ENCODE measurements at places on chromosomes 7 and 10.

GRCh38 chr7:149873970-149874643 is 338 bp downstream of the ATP6V0E2 start:
- DNase-seq = no peak

DNA sequence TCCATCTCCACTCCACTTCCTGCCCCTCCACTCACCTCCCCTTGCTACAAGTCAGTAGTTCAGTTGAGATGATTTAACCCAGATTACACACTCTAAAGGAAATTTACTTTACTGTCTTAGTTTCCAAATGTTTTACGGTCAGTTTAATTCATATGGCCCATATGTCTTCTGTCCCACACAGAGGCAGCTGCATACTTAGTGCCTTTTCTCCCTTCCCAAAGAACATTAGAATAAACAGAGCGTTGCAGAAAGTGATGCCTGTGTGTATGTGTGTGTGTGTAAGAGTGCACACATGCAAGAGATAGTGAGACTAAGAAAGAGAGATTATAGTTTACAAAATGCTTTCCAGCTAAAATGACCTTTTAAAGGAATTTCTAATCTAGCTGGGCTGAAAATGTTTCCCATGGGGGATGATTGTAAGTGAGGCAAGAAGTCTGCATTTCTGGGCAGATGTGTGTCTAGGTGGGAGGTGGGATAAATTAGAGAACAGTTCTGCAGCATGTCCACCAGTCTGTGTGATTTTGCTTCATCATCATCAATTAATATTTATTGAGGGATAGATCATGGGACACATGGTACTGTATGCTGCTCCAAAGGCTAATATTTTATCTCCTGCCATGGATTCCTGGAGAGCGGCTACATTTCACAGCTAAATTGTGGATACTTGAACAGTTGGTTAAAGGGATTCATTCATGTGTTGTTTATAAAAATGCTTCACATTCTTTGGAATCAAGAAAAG is 81.5 kb downstream of the NXPH1 start:
- no peak for DNase-seq

DNA sequence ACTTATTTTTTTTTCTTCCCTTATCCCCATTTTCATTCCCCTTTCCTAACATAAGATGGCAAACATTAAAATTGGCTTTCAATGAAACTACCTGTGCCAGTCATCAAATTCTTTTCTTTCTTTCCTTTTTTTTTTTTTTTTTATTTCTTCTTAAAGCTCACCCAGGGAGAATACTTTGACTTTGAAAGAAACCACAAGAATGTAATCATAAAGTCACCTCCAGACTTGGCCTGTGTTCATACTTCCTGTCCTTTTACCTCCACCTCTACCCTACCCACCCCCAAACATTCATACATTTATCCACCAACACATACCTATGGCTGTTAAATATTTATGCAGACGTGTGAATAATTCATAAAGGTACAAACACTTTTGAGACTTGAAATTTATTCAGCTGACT is 254.6 kb downstream of the SLC25A13 start:
- DNase-seq = no peak

- no peak for DNase-seq
Measured at GRCh38 chr10:117720931-117721835, 178.6 kb downstream of the EMX2 start.

- DNase-seq = no peak
Measured at GRCh38 chr10:27464993-27465392, 39.1 kb upstream of the RAB18 start.

- no peak for DNase-seq
Measured at GRCh38 chr10:31660300-31660699, 268.3 kb downstream of the ARHGAP12 start.

DNA sequence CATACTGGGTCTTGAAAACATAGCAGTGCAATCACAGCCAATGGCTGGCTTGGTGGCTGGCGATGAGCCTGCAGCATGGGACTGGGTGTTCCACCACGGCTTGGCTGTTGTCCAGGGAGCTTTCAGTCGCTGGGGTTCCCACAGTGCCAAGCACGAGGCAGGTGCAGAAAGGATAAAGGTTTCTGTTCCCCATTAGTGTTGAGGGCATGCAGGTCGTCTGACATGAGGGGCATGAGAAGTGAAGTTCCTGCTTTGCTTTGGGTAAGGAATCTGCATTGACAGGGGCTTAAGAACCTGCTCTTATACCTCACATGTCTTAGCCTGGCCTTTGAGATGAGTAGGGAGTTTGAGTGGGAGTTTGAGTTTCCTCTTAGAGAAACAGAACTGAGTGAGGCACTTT is 9.0 kb upstream of the CFTR start:
- DNase-seq = no peak

DNA sequence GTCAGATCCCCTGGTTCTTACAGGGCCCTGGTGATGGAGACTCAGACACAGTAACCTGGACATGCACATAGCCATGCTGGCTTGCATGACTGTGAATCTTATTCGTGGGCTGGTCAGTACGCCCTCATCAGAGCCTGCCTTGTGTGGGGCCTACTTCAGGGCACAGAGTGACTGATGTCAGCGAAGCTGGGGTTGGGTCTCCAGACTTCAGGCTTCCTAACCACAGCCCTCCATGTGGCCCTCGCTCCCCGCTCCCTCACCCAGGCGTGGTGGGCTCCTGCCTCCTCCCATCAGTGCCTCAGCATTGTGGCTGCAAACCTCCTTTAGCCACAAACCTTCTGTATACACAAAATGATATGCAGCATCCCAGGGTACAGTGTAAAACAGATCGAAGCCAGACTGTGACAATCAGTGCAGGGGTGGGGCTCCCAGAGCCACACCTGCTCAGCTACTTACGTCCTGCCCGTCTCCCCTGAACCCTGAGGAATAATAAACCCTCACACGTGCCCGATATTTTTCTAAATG is 7.1 kb upstream of the C10orf105 start:
- no peak for DNase-seq

- peak; percentile 27 for DNase-seq
Measured at GRCh38 chr7:117034851-117035464, 81.7 kb downstream of the ST7 start.

Measured in fibroblast of the conjunctiva (primary cell).